ENCODE measurements at places on chromosomes 3 and 15.
A peak's percentile ranks its signal among the peaks of the same experiment; 100 is the strongest.

- no peak for DNase-seq
Measured at GRCh38 chr3:176992565-176992964, 204.7 kb downstream of the TBL1XR1 start.

DNA sequence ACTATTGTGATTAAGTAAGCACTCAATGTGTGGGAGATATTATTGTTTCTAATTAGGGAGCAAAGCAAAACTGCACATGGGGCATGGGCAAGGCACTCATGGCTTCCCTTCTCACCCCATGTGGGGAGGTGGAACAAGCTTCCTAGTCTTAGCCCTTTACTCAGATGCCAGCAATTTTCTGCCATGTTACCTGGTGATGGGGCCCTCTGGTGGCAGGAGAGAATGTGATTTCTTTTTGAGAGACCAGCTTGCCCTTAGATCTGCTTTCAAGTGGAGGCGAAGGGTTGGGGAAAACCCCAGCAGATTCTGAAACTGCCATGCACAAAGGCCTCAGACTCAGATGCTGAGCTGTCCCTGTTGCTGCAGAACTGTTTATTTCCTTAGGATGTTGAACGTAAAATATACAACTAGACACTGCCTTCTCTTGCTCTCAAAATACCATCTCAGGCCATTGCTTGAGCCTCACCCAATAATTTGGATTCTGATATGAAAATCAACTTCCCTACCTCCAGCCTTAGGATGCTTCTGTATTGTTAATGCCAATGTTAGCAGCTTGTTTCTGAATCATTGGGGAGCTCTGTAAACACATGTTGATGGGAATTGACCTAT, 130.2 kb upstream of the TPRG1 start:
- peak; percentile 54 for DNase-seq

DNA sequence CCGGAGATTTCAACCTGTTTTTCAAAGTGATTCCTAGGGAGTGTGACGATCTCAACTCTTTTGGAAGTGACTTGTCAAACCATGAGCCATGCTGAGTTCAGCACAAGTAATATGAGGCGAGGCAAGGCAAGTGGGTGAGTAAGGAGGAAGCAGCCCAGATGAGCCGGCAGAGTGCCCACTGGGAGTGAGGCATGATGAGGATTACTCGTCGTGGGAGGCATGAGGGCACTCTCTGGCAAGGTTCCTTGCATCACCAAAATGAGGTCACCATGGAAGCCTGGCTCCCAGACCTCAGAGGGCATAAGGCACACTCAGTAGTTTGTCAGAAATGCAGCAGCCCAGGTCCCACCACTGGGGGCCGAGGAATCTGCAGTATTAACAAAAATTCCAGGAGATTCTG, 636.1 kb downstream of the MAGI1 start:
- no peak for DNase-seq

DNA sequence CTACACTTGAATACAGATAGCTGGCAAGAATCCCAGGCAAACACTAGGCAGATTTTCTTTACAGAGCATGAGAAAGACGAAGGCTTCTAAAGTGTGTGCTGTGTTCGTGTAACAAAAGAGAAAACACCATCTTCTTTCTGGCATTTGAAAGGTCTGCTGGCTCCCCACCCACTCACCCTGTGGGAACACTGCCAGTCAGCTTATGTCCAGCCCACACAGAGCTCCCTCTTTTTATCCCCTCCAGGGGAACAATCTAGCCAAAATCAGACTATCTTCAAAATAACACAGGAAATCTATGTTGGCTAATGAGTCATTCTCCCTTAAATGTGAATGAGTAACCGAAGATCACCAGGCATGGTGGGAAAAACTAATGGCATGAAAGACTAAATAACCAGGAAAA, 45.6 kb upstream of the PAQR5 start:
- DNase-seq, result no peak

DNA sequence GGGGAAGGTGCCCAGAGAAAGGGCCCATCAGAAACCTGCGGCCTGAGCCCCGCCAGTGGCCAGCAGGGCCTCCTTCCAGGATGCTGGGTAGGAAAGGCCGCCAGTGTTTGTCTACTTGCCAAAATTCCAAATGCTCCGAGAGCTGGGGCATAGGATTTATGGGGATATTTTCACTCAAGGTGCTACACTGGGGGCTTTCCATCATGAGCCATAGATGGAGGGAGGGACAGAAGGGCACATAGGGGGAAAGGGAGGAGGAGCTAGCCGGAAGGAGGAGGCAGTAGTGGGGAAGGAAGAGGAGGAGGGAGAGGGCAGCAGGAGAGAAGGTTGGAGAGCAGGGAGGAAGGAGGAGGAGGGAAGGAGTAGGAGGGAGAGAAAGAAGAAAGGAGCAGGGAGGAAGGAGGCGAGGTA, 494.7 kb upstream of the PROK2 start:
- DNase-seq, result no peak

DNA sequence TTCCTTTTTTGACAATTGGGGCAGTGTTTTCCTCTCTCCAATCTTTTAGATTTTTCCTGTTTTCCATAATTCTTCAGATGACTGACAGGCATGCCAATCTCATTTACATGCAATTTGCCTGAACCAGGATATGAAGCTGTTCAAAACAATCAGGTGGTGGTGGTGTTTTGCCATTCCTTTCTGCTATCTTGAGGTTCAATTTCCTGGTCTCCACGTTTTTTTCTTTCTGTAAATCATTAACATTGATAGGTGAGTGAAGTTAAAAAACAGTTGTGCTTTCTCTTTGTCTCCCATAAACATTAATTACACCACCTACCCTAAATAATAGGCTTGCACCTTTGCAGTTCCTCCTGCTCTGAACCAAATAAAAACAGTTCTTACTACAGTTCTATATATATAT, 49.1 kb downstream of the C2CD4A start:
- DNase-seq, result no peak

DNA sequence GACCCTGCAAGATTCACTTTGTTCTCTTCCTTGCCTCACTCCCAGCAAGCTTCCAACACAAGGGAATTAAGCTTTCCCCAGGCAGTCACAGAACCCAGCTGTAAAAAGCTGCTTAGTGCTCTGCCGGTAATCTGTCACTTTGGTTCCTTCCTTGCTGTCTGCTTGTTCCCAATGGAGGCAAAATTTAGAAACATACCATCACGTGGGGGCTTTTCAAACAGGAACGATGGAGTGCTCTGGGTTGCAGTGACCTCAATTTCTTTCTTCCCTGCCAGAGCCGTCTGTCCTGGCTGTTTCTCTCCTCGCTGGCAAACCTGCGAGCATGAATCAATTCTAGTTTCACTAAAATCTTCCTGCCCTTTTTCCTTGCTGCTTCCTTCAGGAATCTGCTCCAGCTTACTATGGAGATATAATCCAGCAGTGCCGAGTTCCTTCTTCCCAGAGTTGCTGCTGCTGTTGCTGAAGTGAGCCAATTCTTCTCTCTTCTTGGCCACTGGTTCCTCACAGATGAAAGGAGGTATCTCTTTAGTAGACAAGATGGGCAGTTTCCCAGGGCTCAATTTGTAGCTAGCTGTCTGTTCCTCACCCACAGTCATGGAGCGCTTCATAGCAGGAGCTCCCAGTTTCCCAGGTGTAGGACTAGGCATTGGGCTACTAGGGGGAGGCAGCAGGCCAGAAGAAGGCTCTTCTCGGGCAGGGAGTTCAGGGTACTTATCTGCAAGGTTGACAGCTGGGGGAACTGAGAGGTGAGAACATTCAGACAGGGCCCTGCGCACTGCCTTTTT, 88.1 kb downstream of the DHX30 start:
- DNase-seq, result no peak

GRCh38 chr3:184608209-184608608, 46.6 kb downstream of the EPHB3 start:
- DNase-seq, result no peak

DNA sequence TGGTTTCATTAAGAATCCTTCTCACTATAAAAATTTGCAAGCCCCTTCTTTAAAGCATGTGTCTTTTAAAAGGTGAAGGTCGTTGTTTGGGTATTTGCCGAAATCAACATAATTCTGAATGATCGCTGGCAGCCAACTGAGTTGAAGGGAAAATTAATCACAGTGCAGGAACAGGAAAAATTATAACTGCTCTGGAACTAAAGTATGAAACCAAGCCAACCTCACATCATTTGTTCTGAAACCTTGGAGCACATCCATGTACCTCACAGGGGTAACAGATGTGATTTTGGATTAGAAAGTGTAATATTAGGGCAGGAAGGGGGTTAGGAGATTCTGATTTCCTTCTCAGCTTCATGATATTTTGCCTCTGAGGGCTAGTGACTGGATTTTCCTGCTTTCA, 52.2 kb upstream of the PTX3 start:
- DNase-seq, result no peak

All from HL-60 (cell line).